ENCODE measurements at places on chromosomes 6 and 20.

- no peak for DNase-seq
These were observed 15.9 kb downstream of the RIMS1 start for GRCh38 chr6:71902261-71902660.

- DNase-seq, result no peak
These were observed 9.2 kb downstream of the GGT7 start for GRCh38 chr20:34863421-34863965.

DNA sequence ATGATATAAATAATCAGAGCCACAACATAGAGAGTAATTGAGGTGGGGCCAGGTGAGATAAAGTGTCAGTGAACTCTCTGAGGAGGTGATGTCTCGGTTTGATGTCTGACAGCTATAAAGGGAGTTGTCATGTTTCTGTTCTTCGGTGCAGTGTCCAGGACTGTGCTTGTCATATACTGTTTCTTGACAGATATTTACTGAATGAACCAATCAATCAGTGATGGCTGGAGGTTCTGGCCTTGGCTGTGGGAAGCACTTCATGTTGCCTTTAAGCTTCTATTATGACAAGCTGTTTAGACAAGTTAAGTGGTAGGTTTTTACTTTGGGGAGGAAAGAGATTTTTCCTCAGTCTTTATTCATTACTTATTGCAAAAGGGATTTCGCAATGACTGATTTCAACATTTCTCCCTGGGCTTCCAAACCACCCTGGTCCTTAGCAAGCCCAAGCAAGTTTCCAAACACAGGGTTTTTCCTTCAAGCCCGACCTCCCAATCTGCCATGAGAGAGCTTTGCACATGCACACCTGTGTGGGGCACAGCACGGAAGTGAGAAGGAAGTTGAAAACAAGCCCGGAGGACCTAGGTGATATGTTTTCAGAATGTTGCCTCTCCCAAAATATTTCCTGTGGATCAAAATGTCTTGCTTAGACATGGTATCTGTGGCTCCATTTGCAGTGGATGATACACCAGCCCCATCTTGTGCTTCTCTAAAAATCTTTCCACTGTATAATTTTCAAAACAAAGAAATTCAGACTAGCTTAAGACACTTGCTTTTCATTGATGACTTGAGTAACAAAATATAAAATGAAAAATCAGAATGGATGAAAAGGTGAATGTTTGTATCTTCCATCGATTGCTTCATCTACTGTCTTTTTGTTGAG, 567.3 kb upstream of the BTBD3 start:
- no peak for DNase-seq

- DNase-seq, result no peak
These were observed 187.7 kb downstream of the ZDHHC14 start for GRCh38 chr6:157568702-157569101.

DNA sequence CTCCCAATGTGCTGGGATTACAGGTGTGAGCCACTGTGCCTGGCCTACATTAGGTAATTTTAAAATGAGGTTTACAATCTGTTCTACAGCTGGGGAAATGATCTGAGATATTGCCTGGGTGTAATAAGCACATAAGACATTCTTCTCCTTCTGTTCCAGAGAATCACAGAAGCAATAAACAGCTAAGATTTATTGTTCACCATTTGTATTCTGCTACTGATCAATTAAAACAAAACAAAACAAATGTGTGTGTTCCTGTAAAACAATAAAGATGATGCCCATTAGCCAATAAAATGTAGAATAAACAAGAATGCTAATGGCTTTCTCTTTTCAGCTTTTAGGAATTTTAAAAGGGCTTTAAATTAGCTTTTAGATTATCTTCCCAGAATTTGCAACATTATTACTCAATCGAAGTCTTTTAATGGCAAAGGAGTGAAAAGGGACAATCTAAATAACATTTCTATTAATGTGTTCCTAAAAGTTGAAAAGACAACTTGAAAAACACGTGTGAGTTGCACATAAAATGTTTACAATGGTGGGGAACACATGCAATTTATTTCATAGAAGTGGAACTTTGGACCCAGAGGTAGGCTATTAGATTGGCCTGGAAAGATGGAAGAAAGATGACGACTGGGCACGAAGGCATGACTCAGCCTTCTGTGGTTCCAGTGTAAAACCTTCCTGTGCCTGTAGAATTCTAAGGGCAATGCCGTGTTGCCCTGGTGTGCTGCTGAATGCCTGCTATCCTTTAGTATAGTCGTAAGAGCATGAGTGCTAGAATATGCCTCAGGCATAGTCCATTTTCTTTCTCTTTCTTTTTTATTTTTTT, 29.0 kb upstream of the DEK start:
- no peak for DNase-seq

DNA sequence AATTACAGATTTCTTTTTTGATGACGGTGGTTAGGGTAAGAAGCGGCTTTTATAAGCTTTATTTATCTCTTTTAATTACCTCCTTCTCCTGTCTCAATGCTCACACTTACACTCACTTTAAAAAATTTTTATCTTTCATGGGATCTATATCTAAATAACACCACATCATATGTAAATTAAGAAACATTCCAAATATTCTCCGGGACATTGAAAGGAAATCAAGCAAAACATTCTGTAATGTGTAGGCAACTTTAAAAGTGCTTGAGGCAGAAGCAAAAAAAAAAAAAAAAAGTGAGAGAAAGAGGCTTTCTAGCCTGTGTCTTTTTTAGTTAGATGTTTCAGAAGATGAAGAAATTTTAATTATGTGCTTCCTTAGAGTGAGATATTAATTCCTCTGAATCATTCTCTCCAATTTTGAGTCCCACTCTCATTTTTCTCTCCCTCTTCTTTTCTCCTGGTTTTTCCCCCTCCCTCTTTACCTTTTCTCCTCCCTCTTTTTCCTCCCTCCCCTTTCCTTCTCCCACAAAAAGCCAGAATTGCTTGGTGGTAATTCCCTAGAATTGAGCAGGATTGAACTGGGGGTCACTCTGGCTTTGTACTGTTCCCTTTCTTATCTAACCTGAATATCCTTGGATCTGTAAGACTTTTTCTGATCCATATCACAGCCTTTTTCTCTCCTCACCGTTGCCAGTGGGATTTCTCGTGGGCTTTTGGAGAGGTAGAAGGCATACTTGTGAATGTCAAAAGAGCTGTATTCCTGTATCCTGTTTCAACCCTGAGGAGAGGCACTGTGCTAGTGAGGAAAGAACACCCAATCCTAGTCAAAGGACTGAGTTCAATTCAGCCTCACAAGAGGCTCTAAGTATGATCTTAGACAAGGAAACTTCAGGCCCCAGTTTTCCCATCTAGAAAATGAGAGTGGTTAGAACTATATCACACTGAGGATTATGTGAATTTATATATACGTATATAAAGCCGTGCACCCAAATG, 30.4 kb downstream of the KCNQ5 start:
- no peak for DNase-seq

DNA sequence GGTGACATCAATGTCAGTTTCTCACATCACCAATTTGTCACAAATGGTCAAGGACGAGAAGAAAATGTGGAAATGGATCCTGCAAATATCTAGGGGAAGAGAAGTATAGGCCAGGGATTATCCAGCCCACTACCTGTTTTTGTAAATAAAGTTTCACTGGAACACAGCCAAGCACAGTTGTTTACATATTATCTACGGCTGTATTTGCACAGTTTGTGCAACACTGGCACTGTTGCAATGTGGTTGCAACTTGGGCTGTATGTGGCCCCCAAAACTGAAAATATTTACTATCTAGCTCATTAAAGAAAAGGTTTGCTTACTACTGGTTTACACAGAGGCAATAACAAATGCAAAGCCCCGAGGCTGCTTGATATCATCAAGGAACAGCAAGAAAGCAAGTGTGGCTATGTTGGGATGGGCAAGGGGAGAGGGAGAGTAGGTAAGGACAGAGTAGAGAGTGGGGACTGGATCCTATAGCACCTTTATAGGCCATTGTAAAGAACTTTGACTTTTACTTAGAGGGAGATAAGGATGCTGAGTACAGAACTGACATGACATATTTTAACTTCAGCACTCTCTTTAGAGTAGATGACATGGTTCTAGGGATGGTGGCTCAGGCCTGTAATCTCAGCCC, 11.8 kb upstream of the STXBP5 start:
- no peak for DNase-seq

- no peak for DNase-seq
These were observed 112.4 kb downstream of the ARMC2 start for GRCh38 chr6:108960601-108961000.

DNA sequence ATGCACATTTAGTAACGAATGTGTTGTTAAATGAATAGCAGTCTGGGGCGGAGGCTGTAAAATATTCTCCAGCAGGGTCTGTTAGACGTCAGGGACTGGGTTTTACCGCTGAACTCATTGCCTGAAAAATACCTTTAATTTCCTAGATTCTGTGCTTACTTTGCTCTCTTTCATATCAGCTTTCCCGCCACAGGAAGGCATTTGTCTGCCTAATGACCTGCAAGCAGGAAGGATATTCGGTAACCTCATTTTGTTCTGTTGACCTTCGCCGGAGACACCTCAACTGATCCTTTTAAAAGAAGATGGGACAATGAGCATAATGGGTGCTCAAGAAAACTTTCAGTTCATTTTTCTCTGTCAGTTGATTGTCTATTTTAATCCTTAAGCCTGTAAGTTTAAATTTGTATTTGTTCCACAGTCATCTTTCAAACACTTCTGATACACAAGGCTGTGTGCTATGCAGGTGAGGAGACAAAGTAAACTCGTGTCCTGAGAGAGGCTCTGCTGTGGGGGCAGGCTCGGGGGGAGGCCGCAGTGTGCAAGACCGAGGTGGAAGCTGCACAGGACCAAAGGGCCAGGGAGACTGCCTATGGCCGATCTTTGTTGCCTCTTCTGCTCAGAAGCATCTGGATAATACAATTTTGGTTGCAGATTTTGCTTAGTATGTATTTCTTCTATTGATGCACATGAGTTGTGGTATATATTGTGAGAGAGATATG, 27.4 kb upstream of the SIM1 start:
- DNase-seq, result no peak

GRCh38 chr20:51811042-51811355, 8.7 kb upstream of the SALL4 start:
- no peak for DNase-seq

- no peak for DNase-seq
These were observed 91.4 kb downstream of the RREB1 start for GRCh38 chr6:7198833-7199800.

- no peak for DNase-seq
These were observed 476.2 kb downstream of the MMUT start for GRCh38 chr6:48986845-48987244.

- no peak for DNase-seq
These were observed 69.2 kb upstream of the E2F3 start for GRCh38 chr6:20332441-20333006.

- no peak for DNase-seq
These were observed 198.6 kb upstream of the SIM1 start for GRCh38 chr6:100663219-100663863.

GRCh38 chr6:116277124-116277523, 2.6 kb downstream of the TSPYL1 start:
- DNase-seq, result no peak

GRCh38 chr6:27251112-27251605, 3.7 kb downstream of the PRSS16 start:
- DNase-seq, result no peak

DNA sequence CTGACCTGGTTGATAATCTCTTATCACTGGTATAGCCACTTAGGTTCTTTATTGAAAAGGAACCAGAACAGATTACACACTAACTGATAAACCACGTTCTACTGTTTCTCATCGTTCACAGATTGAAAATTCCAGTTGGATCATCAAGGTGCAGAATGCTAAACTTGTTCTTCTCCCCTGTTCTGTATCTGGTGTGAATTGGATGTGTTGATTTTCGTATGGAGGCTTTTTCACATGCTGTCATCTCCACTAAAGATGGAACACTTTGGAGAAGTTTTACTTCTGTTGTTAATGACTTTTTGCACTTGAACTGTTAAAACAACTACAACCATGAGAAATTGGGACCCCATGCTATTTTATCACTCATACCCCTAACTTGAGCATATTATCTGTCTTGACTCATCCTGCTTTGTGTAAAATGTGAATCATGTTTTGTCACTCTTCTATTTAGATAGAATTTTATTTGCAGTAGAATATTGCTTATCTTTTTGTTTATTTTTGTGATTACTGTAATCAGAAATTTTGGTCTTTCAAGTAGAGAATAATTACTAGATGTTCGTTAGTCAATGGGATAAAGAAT, 17.5 kb downstream of the VAPB start:
- DNase-seq, result no peak

GRCh38 chr6:30890646-30891449, 6.5 kb downstream of the DDR1 start:
- DNase-seq, result no peak

GRCh38 chr6:20058912-20059311, 153.4 kb downstream of the MBOAT1 start:
- DNase-seq, result no peak

GRCh38 chr20:32780749-32781655, 18.8 kb downstream of the DNMT3B start:
- peak; percentile 91 for DNase-seq
